ENCODE measurements at places on chromosomes 13 and 19.

DNA sequence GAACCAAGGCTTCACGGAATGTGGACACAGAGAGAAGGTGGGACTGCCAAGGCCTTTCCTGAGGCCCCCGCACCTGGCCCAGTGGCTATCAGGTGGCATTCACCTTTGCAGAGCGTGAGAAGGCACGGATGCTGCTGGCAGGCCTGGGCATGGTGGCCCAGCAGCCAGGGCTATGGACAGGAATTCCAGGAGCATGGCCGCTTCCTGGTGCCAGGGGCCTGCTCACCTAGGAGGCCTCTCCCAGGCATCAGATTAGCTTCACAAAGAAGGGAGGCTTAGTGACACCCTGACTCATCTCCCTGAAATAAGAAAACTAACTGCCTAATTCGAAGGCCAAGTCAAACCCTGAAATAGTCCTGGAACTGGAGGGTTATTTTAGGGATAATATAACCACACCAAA is 155.8 kb downstream of the TEX29 start:
- DNase-seq, result no peak

DNA sequence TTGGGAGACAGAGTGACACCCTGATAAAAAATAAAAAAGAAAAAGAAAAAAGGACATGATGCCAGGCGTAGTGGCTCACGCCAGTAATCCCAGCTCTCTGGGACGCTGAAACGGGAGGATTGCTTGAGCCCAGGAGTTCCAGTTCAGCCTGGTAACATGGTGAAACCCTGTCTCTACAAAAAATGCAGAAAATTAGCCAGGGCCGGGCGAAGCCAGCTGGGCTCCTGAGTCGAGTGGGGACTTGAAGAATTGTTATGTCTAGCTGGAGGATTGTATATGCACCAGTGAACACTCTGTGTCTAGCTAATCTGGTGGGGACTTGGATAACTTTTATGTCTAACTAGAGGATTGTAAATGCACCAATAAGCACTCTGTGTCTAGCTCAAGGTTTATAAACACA is 32.3 kb downstream of the TMPRSS9 start:
- DNase-seq, result no peak

GRCh38 chr13:55999709-56000108 is 1141.0 kb upstream of the PRR20A start:
- no peak for DNase-seq

- DNase-seq, result no peak
Measured at GRCh38 chr13:33879118-33879517, 61.2 kb downstream of the RFC3 start.

DNA sequence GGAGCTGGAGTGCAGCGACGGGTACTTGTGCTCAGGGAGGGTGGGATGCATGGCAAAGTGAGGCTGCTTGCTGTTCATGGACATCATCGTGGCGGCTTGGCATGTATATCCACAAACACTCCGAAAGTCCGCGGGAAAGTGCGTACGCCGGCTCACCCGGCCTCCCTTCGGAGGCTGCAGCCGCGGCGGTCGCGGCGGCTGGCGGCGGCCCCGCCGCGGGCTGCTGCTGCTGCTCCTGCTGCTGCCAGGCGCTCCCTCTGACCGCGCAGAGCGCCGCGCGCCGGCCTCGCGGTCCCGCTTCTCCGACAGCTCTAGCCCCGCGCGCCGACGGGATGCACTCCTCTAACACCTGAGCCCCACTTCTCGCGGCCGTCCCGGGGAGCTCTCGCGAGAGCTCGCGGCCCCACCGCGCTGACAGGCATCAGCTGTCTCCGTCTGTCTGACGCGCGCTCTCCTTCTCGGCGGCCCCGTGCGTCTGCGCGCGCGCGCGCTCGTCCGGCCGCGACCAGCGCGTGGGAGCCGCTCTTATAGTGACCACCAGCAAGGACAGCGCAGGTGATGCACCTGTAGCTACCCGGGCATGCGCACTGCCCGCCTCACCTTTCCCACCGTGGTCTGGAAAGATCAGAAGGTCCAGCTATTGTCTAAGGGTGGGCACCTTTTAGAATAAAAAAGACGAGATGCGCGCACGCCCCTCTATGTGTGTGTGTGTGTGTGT is at the start of gene POU4F1:
POU4F1 (minus strand) TSS at position 313 of the 718 bp plus-strand sequence; CDS start at position 87, 226 bp downstream.
- DNase-seq, result no peak

- DNase-seq, result no peak
Measured at GRCh38 chr19:35512831-35513627, 420 bp downstream of the DMKN start.

DNA sequence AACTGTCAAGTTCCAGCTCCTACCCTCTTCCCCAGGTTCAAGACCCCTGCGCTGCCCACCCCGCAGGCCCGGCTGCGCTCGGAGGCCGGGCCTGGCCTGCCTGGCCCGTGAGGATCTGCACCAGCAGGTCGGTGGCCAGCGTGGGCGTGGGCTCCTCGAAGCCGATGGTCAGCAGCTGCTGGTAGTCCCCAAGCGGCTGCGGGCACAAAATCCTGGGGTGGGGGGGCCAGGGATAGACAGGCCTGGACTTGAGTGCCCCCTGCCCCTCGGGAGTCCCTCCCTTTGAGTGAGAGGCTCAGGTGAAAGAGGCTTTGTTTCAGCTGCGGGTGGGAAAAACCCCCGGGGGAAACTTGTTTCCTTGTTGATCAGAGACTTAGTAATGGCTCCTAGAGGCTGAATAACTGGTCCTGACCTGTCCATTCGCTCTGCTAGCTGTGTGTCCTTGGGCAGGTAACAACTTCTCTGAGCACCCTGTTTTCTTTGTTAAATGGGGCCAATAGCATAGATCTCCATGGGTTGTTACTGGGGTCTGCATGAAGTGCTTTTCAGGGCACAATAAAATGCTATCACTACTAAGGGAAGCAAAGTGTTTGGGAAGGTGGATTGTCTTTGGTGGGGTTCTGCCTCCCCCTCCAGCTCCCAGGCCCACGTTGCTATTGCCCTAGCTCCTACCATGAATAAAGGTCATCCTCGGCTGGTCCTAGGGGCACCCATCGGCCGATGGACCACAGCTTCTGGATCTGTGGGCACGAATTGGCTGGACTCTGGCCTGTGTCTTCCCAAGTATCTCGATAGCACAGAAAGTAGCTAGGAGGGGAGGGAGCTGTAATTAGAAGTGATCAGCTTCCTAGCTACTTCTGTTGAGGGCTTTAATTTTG is 3.5 kb downstream of the C19orf67 start:
- DNase-seq, result no peak

DNA sequence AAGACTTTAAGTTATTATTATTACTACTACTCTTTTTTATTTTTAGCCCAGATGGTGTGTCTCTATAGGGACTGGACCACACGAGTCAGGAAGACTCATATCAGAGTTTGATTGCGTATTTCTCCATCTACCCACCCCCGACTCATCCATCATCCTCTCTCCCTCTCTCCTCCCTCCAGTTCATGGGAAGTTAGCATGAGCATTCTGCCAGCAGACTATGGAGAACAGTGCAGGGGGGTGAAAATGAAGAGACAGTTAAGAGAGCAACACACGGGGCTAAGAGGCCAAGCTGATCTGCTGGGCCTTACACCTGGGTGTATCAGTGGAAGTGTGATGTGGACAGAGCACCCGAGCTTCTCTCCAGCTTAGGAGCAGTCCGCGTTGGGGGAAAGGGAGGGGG is 95.0 kb downstream of the UQCRFS1 start:
- no peak for DNase-seq

DNA sequence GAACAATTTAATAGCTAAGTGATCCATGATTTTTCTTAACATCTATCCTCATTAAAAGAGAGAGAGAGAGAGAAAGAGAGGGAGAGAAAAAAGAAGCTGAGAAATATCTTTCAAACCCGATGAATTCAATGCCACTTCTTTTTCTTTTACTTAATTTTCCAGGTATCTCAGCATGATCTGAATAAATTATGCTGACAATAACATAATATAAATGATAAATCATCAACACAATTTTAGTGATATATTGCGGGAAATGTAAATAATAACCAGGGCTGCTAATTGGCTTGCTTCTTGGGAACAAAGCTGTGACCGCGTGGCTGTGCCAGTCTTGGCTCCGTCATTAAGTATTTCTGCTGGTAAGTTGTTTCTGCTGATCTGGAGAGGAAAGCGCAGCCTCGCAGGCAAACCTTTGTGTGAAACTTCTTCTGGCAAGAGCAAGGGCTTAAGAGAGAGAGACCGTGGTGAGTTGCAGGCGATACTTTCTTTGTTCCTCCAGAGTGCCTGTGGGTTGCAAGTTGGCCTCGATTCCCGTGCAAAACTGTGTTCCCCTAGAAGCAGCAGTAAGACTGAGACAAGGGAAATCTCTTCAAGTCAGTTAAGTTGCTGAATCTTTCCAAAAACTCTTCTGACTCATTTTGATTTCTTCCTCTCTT is 489.1 kb upstream of the TSHZ3 start:
- no peak for DNase-seq

DNA sequence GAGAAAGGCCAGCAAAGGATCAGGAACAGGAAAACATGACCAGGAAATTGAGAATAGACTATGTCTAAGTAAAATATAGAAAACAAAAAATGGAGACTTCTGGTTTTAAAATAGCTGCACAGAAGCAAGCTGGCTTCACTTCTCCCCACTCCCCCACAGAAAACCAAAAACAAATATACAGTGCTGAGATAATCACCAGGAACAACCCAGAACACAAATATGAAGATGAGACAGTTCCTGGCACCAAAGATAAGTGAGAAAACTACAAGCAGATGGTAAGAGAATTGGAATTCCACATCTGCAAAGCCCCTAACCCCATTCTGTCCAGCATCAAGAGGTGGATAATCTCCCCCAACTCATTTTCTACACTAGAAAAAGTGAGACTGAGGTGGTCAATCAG is 397.7 kb downstream of the SUCLA2 start:
- no peak for DNase-seq

DNA sequence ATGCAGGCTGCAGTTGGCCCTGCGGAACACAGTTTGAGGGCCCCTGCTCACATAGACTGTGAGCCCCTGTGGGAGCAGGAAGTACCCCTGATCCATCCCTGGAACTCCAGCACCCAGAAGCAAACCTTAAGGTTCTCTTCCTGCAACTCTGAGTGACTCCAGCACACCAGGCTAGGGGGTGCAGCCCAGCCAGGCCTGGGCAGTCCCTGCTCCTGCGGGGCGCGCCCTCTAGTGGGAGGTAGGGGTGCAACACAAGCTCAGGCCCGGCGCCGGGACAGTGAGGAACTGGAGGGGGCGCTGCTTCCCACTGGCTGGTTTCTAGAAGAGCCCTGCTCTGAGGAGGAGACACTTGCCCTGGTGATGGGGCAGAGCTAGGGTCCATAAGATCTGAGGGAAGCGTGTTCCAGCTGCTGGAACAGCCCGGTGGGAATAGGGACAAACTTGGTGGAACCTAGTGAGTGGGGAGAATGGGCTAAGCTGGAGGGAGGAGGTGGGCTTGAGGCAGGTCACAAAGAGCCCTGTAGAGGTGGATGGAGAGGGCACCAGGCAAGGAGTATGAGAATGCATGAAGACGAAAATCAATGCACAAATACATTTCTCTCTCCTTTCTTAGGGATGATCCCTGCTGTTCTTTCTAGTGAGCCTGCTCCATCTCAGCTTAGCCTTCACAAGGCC is 5.0 kb downstream of the ZSCAN5A start:
- DNase-seq, result peak; percentile 10

DNA sequence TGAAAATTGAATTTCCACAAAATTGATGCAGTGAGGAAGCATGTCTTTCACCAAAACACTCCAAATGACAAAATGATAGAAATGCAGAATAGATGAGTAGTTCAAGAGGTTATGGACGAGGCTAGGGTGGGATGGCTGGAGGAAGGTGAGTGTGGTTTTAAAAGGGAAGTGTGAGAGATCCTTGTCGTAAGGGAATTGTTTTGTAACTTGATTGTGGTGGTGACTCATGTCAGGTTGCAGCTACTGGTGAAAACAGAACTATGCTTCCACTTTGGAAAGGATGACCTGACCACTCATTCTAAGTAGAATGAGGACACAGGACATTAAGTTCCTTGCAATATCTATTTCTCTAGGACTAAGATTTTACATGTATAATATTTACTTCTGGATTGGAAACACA is 345.7 kb downstream of the MTUS2 start:
- no peak for DNase-seq

- DNase-seq, result peak; percentile 41
Measured at GRCh38 chr19:3407556-3408516, 41.5 kb downstream of the NFIC start.

DNA sequence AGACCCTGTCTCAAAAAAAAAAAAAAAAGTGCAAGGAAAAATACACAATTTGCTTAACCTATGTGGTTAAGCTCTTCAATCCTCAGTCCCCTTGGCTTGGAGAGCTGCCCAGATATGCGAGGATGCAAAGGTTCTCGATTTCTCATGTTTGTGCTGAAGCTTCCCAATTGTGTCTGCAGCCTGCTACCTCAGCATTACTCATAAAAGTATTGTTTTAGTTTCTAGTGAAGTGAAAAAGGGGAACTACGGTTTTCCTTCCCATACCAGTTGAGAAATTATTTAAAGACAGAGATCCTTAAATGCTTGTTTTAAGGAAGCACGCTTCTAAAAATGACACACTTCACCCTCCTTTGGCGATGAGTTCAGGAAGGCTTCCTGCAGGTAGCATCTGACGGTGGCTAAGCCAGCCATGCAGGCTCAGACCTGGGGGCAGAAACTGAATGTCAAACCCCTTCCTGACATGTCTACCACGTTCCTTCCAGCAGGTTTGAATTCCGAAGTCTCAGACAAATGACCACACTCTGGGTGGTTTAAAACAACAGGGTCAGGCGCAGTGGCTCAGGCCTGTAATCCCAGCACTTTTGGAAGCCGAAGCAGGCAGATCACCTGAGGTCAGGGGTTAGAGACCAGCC is 47.9 kb downstream of the RUBCNL start:
- peak; percentile 50 for DNase-seq

DNA sequence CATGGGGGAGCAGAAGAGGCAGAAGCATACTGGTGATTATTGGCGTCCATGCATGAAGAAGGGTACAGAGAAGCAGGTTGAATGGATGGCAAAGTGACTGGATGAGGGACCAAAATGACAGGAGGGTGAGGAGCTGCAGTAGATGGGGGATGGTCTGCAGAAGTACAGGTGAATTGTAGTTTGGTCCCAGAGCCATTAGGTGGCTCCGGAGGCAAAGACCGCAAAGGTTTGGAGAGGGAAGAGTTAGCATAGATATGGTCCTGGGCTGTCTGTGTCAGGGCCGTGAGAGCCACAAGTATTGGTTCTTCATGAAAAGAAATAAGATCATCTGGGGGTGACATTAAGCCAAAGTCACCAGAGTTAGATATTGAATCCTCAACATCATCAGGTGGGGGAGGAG is 59.0 kb upstream of the ZNF726 start:
- no peak for DNase-seq

- no peak for DNase-seq
Measured at GRCh38 chr13:106810069-106810468, 242.1 kb upstream of the ARGLU1 start.

All from fibroblast of gingiva (primary cell).